Esophagus muscularis mucosa (tissue), 4 donors: ENCODE measurements at places on chromosomes 7 and 10. TPM values are rescaled to one million over a fixed set of nuclear protein-coding genes. Genes with fewer than 3 reads are reported as not detected.

HOXA1 gene
- 0.17 TPM for total RNA-seq

- H3K27ac ChIP-seq: no peak overlapping the region
- H3K27me3 ChIP-seq: no peaks in the 10 kb centered on the region
- no peak overlapping the region for H3K4me3 ChIP-seq
- H3K36me3 ChIP-seq: no peaks in the 10 kb centered on the region
- DNase-seq: no peak
- peaks cover 23% of the 10 kb centered on the region for H3K4me1 ChIP-seq
Measured at GRCh38 chr10:11243425-11244222, 226.0 kb downstream of the CELF2 start.

- no peak overlapping the region for H3K4me3 ChIP-seq
- no peaks in the 10 kb centered on the region for H3K36me3 ChIP-seq
- H3K4me1 ChIP-seq: no peaks in the 10 kb centered on the region
- H3K27ac ChIP-seq: no peak overlapping the region
- DNase-seq: no peak
Measured at GRCh38 chr7:33761449-33762080, 143.8 kb upstream of the BMPER start.

- DNase-seq: peak; percentile 78
- H3K4me1 ChIP-seq: peaks cover 42% of the 10 kb centered on the region
Measured at GRCh38 chr10:118956802-118957442, 72.6 kb upstream of the NANOS1 start.

DNA sequence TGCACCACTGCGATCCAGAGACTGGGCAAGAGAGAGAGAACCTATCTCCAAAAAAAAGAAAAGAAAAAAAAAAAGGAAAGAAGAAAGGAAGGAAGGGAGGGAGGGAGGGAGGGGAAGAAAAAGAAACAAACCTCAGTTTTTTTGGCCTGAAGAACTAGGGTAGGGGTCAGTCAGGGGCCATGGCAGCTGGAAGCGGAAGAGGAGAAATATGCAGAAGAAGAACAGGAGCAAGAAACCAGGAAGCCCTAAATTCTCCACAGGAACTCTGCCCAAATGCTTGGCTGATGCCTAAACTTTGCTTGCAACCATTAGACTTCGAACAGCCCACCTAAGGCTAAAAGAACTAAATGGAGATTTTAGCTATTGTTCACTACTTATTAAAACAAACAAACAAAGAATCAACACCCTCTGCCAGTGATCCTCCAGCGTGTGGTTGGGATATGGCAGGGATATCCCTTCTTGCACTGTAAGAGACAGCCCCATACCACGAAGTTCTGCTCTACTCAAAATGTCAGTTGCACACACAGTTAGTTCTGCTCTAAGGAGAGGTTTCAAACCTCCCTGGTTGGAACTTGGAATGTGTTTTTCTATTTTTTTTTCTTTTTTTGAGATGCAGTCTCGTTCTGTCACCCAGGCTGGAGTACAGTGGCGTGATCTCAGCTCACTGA is 139.5 kb downstream of the FAM107B start:
- no peak overlapping the region for H3K27ac ChIP-seq
- H3K27me3 ChIP-seq: no peaks in the 10 kb centered on the region
- no peaks in the 10 kb centered on the region for H3K4me1 ChIP-seq
- no peak overlapping the region for H3K4me3 ChIP-seq
- no peaks in the 10 kb centered on the region for H3K36me3 ChIP-seq

DNA sequence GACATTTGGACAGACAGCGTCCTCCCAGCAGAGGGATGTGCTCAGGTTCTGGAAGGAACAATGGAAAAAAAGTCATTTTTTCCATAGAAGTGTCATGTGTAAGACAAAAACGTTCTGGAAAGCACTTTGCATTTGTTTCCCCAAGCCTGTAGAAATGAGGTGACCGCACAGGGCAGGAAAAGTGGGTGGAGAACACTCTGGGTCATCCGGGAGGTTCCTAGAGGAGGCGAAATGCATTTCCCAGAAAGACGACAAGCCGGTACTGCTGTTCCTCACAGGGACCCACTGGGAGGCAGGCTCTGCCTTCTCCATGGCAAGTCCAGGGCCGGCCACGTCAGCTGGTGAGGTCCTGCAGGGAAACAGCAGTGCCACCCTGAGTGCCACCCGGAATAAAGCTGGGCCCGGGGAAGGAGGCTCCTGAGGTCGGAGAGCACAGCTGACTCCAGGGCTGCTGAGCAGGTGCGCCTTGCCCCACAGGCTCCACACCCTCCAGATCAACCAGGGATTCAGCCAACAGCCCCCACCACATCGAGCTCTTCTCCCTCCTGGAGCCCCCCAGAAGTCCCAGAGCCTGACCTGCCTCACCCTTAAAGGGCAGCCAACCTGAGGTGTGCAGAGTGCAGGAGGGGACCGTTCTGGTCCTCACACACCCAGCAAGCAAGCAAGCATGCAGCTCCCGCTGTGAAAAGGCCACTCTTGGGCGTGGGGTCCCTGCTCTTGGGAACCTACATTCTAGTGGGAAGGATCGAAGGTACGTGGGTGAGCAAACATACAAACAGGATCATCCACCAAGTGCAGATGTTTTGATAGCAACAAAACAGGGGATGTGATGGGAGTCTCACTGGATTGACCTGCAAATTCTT is 28.8 kb upstream of the INPP5A start:
- peak overlapping the region; percentile 72 for H3K27ac ChIP-seq
- H3K27me3 ChIP-seq: no peaks in the 10 kb centered on the region
- H3K36me3 ChIP-seq: no peaks in the 10 kb centered on the region
- H3K4me3 ChIP-seq: no peak overlapping the region
